ENCODE measurements at places on chromosomes 3 and 15. TPM values are rescaled to one million over a fixed set of nuclear protein-coding genes. Genes with fewer than 3 reads are reported as not detected.

The CRYGS gene
- total RNA-seq = 9.5 TPM

- no peak for DNase-seq
- no peaks in the 10 kb centered on the region for H3K27me3 ChIP-seq
- no peaks in the 10 kb centered on the region for H3K36me3 ChIP-seq
- H3K4me1 ChIP-seq = no peaks in the 10 kb centered on the region
- H3K4me3 ChIP-seq = no peak overlapping the region
Measured at GRCh38 chr15:93135459-93135858, 46.4 kb upstream of the RGMA start.

DNA sequence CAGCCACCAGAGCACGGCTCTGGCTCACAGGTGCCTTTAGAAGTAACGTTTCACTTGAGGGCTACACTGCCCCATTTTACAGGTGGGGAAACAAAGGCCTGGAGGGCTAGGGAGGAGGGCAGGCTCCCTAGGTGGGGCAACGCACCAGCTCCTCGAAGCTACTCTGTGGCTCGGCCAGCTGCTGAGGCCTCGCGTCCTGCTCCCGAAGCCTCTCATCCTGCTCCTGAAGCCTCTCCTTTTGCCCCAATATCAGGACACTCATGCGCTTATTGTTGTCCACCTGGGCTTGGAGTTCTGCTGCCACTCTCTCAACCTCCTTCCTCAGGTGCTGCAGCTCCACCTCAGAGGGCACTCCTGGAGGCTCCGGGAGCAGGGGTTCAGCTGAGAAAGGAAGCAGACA lies 28.2 kb upstream of the OR4F6 start:
- no peak overlapping the region for H3K4me3 ChIP-seq
- H3K4me1 ChIP-seq = no peaks in the 10 kb centered on the region
- no peak overlapping the region for H3K27ac ChIP-seq
- peaks cover 98% of the 10 kb centered on the region for H3K27me3 ChIP-seq
- H3K36me3 ChIP-seq = no peaks in the 10 kb centered on the region

DNA sequence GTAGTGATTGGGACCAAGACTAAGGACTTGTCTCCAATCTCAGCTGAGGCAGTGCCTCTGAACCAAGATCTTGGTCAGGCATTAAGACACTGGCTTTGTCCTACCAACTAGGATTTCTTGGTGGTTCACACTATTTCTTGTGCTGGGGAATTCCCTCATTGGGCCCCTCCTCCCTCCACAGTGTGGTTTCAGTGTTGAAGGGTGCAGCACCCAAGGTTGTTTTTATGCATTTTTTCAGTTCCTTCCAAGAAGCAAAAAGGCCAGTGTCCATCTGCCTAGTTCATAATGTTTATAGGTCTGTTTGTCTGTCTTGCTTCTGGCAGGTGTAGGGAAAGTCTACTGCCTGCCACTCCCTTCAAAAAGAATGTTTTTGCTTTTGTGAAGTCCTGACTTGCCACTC lies 10.6 kb upstream of the ITPKA start:
- DNase-seq = no peak
- no peak overlapping the region for H3K4me3 ChIP-seq
- no peaks in the 10 kb centered on the region for H3K4me1 ChIP-seq
- H3K27ac ChIP-seq = no peak overlapping the region
- H3K36me3 ChIP-seq = peaks cover 10% of the 10 kb centered on the region

GRCh38 chr3:122151480-122151879 lies 32.0 kb upstream of the CASR start:
- H3K27ac ChIP-seq = no peak overlapping the region
- H3K27me3 ChIP-seq = no peaks in the 10 kb centered on the region
- H3K4me3 ChIP-seq = no peak overlapping the region
- DNase-seq = no peak

DNA sequence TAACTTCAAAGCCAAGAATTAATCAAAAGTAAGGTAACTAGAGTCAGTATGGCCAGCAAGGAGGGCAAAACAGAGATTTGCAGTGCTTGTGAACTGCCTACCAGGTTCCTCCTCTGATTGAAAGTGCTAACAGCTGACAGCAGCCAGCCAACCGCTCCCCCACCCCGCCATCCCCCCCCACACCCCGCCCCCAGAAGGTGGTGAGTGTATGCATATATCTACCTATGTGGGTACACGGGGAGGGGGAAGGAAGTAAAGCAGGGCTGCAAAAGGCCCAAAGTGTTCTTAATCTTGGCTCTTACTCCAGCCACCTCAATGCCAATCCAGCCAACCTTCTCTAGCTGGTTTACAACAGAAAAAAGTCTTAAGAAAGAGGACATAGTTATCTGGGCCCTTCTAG lies 50.7 kb downstream of the RAF1 start:
- H3K27ac ChIP-seq = no peak overlapping the region
- no peaks in the 10 kb centered on the region for H3K27me3 ChIP-seq
- no peaks in the 10 kb centered on the region for H3K4me1 ChIP-seq
- peaks cover 11% of the 10 kb centered on the region for H3K36me3 ChIP-seq
- no peak for DNase-seq
- no peak overlapping the region for H3K4me3 ChIP-seq

Measured in Calu3 (cell line).